Amniotic stem cell (primary cell): ENCODE measurements at places on chromosomes 4 and X.
A peak's percentile ranks its signal among the peaks of the same experiment; 100 is the strongest.

- DNase-seq, result no peak
These were observed 28.7 kb downstream of the FAM9C start for GRCh38 chrX:13015536-13016236.

- no peak for DNase-seq
These were observed 13.0 kb downstream of the NR3C2 start for GRCh38 chr4:148429206-148429605.

DNA sequence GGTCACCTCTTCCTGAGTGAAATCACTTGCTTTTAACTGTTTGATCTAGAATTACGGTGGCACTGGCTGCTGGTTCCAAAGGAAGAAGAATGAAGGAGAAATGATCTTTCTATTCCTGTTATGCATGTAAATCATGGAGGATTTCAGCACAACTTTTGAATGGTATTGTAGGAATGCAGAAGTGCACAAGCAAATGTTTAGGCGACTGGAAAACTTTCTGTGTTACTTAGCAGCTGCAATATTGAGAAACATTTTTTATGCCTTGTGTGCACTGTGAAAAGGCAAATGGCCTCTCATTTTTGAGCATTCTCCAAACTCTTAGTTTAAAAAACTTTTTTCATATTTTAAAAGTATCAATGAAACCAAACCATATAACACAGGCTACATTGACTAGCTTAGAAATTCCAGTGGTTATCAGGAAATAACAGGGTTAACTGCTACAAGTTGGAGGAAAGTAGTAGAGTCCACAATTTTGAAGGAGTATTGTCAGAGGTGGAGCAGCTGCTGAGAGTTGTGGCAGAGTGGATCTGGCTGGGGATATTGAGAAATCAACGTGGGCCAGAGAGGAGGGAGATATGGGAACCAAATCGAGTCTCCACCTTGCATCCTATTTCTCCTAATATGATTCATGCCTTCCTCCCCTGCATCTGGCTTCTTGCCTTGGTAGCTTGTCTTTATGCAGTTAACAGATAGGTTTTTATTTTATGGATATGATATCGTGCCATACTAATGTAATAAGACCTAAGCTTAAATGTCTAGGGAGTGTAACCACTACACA, 32.0 kb upstream of the FHL1 start:
- no peak for DNase-seq

GRCh38 chr4:150402871-150403272, 179.1 kb upstream of the MAB21L2 start:
- no peak for DNase-seq

GRCh38 chrX:119762718-119763117, 4.3 kb downstream of the SOWAHD start:
- no peak for DNase-seq

DNA sequence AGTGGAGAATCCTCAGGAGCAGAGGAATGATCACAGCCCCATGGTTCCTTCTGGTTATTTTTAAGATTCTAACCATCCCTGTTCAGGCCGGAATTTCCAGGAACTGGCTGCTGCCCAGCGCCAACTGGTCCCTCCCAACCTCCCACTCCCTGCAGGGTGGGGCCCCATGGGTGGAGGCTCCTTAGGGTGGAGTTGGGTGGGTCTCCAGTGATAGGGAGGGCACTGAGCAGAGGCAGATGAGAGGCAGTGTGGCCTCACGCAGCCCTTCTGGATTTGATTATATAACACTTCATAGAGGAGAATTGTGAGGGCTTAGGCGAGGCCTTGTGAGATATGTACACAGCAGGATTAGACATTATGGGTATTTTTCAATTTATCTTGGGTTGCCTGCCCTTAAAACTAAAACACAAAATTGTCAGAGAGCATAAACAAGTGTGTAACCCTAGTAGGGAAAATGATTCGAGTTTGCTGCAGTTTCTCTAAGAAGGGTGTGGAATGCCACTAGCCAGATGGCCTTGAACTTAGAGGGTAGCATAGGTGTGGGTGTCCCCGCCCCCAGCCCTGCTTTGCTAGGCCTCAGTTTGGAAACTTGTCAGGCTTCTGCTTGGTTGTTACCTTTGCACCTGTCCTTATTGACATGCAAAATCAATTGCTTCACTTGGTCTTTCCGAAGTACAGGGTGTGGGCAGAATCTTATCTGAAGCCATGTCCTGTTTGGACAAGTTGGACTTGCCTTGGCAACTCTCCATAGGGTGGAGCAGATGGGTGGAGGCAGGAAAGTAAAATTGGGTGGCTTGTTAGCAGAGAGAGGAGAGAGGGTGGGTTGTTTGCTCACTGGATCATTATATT, 9.4 kb downstream of the KLF3 start:
- no peak for DNase-seq

DNA sequence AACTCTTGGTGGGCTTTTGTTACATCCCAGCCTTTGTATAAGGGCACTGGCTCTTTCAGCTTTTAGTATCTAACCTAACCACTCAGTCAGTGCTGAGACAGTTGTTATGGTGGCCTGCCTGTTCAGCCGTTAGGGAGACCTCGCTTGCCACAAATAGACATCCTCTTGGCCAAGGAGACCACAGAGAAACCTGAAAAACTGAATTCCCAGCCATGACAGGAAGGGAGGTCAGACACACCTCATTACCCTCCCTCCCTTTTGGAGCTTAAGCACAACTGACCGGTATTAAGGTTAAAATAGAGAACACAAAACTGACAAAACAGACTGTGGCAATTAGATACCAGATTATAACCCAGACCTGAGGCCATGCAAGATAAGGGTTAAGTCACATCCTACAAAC, 1639.3 kb downstream of the RPA4 start:
- no peak for DNase-seq

- DNase-seq, result no peak
These were observed 87.3 kb upstream of the DMD start for GRCh38 chrX:33298622-33299021.

DNA sequence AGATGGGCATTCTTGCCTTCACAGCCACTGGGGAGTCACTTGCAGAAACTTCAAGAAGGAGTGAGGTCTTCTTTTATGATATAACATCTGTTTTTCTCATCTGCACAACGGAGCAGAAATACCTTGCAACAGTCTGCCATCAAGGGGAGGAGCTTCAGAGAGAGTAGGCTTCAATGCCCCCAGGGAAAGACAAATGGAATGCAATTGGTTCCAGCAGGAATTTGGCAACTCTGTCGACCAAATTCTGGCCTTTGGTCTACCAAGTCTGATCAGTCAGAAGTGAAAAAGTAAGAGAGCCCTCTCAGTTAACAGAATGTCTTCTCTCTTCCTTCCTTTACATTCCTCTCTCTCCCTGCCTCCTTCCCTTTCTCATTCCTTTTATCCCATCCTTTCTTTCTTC, 229.3 kb downstream of the IDS start:
- DNase-seq, result no peak

GRCh38 chrX:115330498-115331168, 41.1 kb downstream of the LUZP4 start:
- DNase-seq, result peak; percentile 60

DNA sequence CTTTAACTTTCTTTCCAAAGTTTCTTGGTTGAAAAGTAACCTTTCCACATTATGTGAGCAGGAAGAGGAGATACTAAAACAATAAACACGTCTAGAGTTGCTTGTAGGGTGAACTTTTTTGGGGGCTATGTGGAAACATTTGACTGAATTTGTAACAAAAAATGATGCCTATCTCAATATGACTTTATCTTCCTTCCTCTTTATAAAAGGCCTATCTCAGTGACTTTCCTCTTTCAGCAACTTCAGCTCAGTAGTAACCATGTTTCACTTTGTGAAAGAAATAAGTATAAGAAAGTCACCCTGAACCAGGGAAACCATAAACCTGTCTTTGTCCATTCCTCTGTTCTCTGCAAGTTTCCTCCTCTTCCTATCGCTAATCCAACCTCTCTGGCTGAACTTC, 124.7 kb upstream of the TMEM164 start:
- DNase-seq, result no peak

GRCh38 chr4:1872870-1873269, 1.7 kb downstream of the NSD2 start:
- DNase-seq, result no peak

- DNase-seq, result no peak
These were observed 85.7 kb downstream of the QDPR start for GRCh38 chr4:17426222-17426621.

DNA sequence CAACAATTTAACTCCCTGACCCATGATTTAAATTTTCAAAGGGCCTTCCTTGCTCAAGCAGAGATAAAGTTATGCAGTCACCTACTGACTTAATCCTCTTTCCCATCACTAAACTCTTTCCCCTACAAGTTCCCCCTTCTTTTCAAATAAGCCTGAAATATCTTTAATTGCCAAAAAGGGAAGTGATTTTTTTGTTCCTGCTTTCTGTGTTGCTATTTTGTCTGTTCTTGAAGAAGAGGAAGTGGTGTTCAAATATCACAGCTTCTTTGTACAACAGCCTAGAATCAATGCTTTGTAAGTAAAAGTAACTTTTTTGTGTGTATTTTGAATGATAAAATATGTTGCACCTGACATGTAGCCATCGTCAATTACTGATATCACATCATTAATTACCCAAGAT, 595.9 kb downstream of the CENPC start:
- no peak for DNase-seq

DNA sequence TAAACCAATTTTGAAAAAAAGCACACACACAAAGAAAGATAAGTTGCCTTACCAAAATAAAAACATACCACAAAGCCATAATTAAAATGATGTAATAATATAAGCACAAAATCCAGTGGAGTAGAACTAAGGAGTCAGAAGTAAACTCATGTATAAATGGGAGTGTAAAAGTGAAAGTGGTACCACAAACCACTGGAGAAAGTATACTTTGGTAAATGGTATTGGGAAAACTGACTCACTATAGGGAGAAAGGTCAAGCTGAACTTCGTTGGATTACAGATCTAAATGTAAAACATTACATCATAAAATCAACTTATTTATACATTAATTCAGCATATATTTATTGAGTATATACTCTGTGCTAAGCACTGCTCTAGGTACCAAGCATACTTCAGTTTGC, 46.3 kb upstream of the HHIP start:
- no peak for DNase-seq

- no peak for DNase-seq
These were observed 34.8 kb downstream of the OSTC start for GRCh38 chr4:108685036-108685686.

DNA sequence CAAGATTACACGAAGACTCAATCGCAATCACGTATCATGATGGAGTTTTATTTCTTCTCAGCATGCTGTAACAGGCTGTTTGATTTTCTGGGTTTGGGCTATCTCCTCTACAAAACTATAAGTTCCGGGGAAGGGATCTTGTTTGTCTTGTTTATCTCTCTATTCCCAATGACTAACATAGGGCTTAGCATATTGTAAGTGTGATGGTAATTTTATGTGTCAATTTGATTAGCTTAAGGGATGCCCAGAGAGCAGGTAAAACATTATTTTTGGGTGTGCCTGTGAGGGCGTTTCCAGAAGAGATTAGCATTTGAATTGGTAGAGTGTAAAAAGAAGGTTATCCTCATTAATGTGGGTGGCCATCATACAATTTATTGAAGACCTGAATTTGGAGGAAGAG, 32.8 kb upstream of the C1GALT1C1 start:
- DNase-seq, result no peak

GRCh38 chr4:184397516-184398163, 76.7 kb downstream of the IRF2 start:
- DNase-seq, result no peak

- DNase-seq, result no peak
These were observed 44.3 kb upstream of the DCLK2 start for GRCh38 chr4:150033901-150034300.

GRCh38 chr4:122873821-122874593, 47.4 kb downstream of the FGF2 start:
- peak; percentile 75 for DNase-seq

DNA sequence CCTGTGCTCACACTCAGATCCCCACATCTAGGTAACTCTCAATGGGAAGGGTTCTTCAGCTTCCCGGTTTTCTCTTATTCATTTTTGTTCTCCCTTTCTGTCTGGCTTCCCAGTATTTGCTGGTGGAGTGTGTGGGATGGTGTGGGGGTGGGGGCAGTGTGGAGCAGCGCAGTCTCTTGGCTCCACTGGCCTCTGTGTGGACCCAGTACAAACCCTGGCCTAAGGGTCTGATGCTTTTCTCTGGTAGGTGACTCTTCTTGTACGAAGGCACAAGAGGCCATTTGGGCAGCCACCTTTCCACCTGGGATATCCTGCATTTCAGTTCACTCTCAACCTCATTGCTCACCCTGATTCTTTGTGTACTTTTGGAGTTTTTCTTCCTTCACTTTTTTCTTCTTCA, 71.3 kb downstream of the NBDY start:
- DNase-seq, result no peak

DNA sequence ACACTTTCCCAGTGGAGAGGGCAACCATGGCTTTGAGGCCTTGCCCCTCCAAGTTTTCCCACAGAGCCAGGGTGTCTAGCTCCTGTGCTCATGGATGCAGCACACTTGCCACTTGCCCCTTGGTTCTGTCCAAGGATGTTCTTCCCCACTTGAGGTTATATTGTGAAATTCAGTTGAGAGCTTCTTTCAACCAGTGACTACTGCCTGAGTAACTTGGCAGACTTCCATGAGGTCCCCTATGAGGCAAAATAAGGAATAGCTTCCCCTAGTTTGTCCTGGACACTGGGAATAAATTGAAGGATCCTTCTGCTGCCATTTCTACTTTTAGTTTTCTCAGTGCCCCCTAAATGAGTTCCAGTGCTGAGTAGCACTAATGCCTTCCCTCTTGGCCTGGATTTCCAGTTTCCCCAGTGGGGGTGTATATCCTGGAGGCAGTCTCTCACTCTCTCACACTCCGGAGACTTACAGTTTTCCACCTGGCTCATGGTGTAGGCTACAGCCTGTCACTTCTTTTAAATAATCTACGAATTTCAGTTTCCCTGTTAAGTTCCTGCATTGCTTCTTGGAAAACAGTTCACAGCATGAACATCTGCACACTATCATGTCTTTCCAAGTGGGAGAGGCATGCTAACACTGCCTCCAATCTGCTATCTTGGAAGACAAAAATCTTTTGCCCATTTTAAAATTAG, 36.4 kb upstream of the ADH4 start:
- DNase-seq, result no peak

- no peak for DNase-seq
These were observed 9.0 kb upstream of the KLHL2 start for GRCh38 chr4:165198329-165198728.

DNA sequence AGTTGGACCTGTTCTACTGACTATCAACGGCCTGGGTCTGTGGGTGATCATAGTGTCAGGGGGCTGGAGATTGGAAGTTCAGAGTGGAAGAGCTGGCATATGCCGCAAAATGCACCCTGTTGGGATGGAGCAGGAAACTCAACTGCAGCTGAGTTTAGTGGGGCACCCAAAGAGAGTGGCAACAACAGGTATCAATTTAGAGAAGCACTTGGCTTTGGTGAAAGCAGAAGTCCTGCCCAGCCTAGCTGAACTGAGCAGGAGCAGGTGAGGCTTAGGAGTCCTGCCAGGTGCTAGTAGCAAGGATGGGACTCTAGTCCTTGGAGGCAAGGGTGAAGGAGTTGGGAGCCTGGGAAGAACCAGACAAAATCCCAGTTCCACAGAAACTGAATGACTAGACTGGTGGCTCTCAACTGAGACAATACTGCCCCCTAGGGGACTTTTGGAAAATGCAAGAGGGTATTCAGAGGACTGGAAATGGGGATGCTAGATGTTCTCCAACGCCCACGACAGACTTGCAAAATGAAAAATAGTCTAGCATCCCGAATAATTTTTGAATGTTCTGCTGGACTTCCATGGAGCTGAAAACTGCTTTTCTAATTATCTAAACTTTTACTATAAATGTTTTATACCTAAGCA, 49.4 kb downstream of the RTL9 start:
- DNase-seq, result peak; percentile 5
